NCI-H2107 (cell line): ENCODE measurements at places on chromosomes 3 and 15.

GRCh38 chr15:29749365-29750086 lies 72.7 kb downstream of the TJP1 start:
- DNase-seq, result no peak

DNA sequence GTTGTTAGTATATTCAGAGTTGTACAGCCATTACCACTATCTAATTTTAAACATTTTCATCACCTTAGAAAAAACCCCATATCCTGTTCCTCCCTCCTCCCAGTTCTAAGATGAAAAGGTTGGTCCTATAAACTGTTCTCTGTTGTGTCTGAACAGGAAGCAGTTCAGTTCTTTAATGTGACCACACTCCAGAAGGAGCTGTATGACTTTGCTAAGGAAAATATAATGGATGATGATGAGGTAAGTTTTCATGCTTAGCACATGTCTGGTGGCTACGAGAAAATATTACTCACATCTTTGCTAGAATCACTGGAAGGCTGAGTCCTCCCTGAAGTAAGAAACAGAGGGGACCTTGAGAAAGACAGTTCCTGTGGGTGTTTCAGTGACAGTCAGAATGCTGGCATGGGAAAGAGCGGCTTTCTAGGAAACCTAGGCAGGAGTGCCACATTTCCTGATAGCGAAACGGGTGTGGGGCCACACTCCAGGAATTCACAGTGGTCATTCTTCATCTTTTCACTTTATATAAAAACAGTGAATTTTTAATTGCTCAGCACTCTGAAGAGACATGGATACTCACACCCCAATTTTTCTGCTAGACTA lies 20.3 kb downstream of the CRTAP start:
- DNase-seq, result no peak

DNA sequence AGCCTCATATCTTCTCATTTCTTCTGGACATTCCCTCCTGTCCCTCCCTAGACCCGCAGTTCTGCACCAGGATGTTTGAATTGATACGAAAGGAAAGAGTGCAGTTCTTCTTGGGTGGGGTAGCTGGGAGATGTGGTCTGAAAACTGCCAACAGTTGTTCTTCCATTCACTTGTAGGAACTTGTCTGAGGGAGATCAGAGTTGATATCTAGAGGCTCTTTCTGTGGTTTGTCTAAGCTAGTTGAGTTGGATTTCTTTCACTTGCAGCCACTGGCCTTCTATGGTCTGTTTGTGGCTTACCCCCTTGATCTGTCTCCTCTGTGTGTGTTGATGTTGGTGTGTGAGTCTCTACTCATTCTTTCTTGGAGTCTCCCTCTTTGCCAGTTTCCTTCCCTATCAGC lies 42.5 kb upstream of the PIK3CB start:
- no peak for DNase-seq

DNA sequence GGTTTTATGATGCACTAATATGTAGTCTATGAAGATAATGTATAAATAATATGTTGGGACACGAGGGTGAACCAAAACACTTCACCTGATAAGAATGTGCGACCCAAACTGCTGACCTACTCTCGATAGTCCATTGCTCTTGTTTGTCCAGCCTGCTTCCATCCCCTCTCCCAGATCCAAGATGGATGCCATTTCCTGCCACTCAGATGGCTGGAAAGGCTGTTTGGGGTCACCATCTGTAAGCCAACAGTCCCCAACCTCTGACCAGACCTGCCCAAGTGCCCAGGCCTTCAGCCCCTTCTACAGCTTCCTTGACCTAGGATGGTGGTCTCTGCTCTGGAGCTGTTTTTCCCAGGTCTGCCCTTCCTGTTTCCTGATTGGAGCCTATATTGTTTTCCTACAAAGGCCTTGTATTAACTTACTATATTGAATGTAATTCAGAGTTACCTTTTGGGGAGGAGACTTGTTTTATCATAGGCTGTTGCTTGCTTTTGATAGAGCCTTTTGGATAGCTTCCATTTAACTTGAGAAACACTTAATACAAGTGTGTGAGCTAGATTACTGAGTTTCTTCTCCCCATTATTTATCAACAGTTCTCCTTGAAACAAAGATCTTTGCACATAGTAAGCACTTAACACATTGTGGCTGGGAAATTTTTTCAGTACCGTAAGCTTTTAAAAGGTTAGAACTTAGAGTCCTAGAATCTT lies 5.0 kb upstream of the PAQR9 start:
- no peak for DNase-seq

DNA sequence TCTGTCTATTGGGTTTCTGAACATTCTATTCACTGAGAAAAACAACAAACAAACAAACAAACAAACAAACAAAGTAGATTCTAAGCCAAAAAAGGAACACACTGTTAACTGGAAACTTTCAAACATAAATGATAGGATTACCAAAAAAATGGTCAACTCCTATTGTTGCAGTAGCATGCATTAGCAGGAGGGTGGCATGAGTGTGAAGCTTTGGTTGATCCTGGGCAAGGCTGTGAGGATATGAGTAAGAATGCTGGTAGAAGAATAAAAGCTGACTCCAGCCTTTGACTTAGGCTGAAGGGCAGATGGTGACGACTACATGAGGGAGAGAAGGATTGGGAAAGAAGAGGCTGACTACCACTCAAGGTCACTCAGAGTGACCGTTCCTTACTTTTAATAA lies 810.3 kb downstream of the VGLL3 start:
- DNase-seq, result no peak

DNA sequence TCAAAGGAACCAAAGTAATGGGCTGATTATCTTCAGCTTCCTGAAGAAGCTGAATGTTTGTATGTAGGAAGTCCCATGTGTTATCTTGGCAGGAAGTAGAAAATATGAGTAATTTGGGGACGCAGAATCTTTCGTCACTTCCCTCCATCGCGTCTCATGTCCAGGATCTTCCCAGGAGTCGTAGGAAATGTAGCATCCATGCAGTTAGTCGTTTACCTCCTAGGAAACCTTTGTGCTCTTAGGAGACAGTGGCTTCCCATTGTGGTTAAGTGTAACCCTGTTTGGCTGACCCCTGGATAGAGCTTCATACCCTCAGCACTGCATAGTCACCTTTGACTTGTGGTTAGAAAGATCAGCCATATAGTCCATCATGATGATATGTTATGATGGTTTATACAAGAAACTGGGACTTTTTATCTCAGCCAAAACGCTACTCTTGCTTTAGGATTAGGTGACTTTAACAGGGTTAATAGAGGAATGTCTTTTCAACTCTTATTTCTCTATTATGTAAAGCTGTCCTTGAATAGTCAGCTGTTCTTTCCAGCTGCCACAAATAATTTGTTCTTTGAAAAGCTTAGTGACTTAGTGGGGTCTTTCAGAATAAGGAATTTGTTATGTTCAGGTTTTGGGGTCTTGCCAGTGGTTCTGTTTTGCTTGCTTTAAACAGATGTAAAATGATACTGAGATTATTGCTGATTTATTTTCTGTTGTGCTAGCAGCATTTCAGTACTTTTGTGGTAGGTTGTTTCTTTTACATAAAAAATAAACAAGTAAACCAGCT lies 92.2 kb downstream of the KLHL25 start:
- DNase-seq, result no peak

- no peak for DNase-seq
Observed at GRCh38 chr3:45164056-45164455, 17.9 kb upstream of the CDCP1 start.

DNA sequence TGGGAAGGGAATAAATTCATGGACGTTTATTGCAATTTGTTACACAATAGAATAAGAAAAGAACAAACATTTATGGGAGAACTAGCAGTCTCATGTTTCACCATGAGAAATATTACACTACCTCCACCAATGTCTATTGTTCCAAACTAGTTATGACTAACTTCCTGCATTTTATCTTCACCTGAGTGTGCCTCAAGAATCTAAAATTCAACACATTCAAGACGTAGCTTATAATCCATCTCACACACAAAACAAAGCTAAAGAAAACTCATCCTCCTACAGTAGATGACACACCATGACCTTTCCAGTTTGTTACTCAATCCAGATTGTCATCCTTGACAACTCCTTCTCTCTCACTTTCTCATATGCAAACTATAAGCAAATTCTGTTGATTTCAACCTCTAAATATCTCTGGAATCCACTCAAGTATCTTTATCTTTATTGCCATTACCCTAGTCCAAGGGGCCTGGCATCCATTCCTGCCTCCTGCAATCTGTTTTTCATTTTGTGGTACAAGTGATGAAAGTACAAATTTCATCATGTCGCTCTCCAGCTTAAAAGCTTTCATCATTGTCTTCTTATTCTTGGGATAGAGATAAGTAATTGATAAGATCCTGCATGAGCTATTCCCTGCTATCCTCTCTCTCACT lies 229.9 kb downstream of the NR2F2 start:
- no peak for DNase-seq
